Esophagus squamous epithelium (tissue), 5 donors: ENCODE measurements at places on chromosomes 7 and 10.

DNA sequence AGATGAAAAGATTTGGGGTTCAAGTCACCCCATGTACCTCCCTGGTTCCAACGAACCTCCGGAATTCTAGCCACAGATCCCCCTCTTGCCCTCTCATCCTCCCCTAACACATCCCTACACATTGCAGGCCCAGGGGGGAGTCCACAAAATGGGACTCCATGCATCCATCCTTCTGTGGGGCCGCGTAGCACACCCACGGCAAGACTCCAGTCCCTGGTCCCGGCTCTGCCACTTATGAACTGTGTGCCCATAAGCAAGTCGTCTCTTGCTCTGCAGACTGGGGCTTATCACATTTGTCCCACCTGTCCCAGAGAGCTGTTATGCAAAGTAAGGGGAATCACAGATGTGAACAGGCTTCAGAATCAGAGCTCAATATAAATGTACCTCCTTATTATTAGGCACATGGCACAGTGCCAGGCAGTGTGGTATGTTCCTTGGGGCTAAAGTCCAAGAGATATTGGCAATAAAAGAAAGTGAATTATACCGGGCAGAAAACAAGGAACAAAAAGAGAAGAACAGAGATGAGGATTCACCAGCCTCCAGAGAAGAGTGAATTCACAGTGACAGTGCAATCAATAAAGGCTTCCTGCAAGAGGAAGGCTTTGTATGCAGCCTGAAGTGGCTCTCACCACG is 73.9 kb downstream of the KCNMA1 start:
- H3K36me3 ChIP-seq, result no peaks in the 10 kb centered on the region
- H3K27me3 ChIP-seq, result no peaks in the 10 kb centered on the region
- DNase-seq, result no peak
- H3K27ac ChIP-seq, result peak overlapping the region; percentile 30
- peaks cover 3% of the 10 kb centered on the region for H3K4me1 ChIP-seq
- H3K4me3 ChIP-seq, result no peak overlapping the region

DNA sequence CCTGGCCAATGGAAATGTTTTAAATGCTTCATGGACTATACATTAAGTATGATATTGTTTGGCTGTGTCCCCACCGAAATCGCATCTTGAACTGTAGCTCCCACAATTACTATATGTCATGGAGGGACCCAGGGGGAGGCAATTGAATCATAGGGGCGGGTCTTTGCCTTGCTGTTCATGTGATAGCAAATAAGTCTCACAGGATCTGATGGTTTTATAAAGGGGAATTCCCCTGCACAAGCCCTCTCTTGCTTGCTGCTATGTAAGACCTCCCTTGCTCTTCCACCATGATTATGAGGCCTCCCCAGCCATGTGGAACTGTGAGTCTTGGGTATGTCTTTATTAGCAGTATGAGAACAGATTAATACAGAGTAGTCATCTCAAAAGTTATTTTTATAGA is 32.4 kb upstream of the GRB10 start:
- no peaks in the 10 kb centered on the region for H3K27me3 ChIP-seq
- no peak for DNase-seq
- H3K36me3 ChIP-seq, result no peaks in the 10 kb centered on the region
- no peak overlapping the region for H3K27ac ChIP-seq
- no peak overlapping the region for H3K4me3 ChIP-seq

DNA sequence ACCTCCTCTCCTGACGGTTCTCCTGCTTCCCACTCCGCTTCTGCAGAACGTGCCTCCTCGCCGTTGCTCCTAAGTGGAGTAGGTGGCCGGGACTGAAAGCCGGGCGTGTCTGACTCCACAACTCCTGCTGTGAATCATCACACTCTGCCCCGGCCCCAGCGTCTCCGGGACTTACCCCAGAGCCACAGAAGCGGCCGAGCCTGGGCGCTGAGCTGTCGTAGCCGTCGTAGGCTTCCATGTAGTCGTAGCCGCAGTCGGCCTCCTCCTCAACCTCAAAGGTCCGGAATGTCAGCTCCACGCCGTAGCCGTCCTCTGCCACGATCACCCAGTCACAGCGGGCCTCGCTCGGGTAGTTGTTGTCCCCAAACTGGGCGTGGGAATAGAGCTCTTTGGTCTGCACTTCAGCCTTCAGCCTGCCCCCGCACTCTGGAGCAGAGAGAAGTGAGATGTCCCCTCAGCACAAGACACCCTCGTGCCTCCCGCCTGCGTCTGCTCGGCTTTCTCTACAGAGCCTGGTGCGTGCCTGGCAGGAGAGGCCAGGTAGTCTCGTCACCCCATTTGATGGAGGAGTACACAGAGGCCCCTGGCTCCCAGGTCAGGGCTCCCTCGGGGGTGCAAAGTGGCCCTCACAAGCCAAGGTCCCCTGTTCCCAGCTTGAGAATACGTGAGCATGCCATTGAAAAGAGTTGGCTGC is 11.2 kb upstream of the OPALIN start:
- H3K4me1 ChIP-seq, result peaks cover 6% of the 10 kb centered on the region
- H3K27ac ChIP-seq, result no peak overlapping the region
- DNase-seq, result no peak
- H3K36me3 ChIP-seq, result no peaks in the 10 kb centered on the region
- H3K4me3 ChIP-seq, result no peak overlapping the region
- H3K27me3 ChIP-seq, result no peaks in the 10 kb centered on the region

DNA sequence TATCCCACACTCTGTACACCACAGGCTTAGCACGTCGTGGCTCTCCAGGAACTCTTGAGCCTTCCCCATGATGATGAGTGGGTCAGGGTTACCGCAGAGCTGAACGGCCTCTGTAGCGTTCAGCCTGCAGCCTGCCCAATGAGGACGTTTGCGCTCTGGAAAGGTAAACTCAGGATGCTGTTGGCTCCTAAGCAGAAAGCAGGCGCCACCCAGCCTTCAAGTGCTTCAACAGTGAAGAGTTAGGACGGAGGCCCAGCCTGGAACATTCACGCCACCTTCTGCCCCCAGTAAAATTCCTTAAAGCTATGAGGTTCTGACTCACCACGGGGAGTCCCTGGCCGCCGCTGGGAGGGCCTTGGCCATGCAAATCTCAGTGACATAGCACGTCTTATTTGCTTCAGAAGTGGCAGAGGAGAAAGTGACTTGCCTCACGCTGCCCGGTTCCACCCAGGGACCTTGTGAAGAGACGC is 161.5 kb upstream of the SH2B2 start:
- peak overlapping the region; percentile 12 for H3K27ac ChIP-seq
- no peaks in the 10 kb centered on the region for H3K36me3 ChIP-seq
- H3K4me3 ChIP-seq, result no peak overlapping the region
- H3K4me1 ChIP-seq, result peaks cover 18% of the 10 kb centered on the region

- no peak overlapping the region for H3K4me3 ChIP-seq
- H3K4me1 ChIP-seq, result peaks cover 11% of the 10 kb centered on the region
- H3K27ac ChIP-seq, result no peak overlapping the region
- no peaks in the 10 kb centered on the region for H3K27me3 ChIP-seq
Observed at GRCh38 chr7:28921822-28922221, 36.3 kb downstream of the TRIL start.

DNA sequence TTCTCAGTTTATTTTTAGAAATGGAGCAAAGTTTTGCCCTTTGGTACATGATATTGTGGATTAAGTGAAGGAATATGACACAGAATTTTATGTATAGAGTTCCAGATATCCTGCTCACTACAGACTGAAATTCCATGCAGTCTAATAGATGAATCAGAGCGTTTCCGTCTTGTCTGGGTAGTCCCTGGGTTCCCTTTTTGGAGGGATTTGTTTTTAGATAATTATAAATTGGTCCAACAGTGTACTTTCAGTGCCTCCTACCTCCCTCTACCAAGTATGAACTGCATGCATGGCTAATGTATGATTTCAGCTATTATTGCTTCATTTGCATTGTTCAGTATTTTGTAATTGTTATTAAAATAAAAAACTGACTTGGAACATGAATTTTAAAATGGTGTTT is 74.4 kb downstream of the SEPTIN7 start:
- H3K4me1 ChIP-seq, result peaks cover 10% of the 10 kb centered on the region
- H3K27ac ChIP-seq, result no peak overlapping the region
- H3K27me3 ChIP-seq, result no peaks in the 10 kb centered on the region
- H3K4me3 ChIP-seq, result no peak overlapping the region
- H3K36me3 ChIP-seq, result no peaks in the 10 kb centered on the region

GRCh38 chr10:10609379-10609955 is 408.2 kb upstream of the CELF2 start:
- no peaks in the 10 kb centered on the region for H3K36me3 ChIP-seq
- no peaks in the 10 kb centered on the region for H3K4me1 ChIP-seq
- no peak overlapping the region for H3K27ac ChIP-seq
- no peak for DNase-seq

DNA sequence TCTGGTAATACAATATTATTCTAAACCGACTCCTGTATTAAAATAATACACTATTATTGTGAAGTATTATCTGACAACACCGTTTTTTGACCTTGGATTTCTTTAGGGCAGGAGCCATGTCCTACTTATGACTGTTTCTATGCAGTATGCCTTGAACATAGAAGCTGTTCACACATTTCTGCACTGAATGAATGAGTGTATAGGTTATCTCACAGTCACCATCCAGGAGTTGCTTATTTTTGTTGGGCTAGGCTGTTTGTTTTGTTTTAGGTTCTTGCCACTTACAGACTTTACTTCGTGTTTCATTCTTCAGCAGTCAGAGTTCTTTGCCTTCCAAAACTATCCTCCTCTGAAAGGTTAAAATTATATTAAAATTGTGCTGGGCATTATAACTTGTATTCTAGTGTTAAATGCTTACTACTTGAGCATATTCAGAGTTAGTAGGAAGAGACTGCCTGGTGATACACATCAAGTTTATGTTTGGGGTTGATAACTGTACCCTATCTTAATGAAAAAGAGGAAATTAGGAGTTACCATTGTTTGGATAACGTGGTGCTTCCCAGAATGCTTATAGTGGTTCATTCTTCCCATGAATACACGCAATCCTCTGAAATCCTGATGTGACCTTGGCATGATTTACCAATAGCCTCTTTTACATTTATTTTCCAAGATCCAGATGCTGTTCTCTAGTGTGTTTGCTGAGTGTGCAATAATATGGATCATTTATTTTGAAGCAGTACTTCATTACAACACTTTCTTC is 1.7 kb downstream of the RALA start:
- no peaks in the 10 kb centered on the region for H3K27me3 ChIP-seq
- peak overlapping the region; percentile 91 for H3K27ac ChIP-seq
- H3K4me3 ChIP-seq, result peak overlapping the region; percentile 83
- DNase-seq, result no peak
- H3K36me3 ChIP-seq, result peaks cover 11% of the 10 kb centered on the region

DNA sequence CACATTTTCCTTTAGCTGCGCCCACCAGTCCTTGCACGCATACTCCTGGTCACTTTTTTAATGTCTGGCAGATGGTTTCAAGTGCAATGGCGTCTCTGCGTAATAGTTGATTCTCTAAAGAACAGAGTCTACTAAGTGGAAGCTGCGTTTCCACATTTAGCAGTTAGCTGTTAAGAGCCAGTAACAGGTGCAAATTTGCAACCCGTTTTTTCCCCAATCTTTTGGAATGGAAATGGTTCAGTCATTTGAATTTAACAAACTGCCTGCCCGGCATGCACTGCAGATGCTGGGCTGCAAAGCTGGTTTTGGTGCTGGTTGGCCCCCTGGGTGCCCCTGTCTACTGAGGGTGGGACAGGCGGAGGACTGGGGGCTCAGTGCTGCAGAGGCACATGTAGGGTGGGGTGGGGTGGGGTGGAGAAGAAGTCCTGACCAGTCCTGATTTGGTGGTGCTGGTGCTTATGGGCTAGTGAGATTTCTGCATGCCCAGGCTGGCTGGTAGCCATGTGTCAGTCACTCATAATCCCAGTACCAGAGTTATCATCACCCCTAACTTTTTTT is 43.9 kb downstream of the CUX1 start:
- H3K27me3 ChIP-seq, result no peaks in the 10 kb centered on the region
- no peak overlapping the region for H3K4me3 ChIP-seq
- no peak overlapping the region for H3K27ac ChIP-seq

GRCh38 chr10:113007343-113007771 is 57.3 kb downstream of the TCF7L2 start:
- H3K27me3 ChIP-seq, result no peaks in the 10 kb centered on the region
- no peak for DNase-seq
- H3K27ac ChIP-seq, result no peak overlapping the region
- peaks cover 4% of the 10 kb centered on the region for H3K4me1 ChIP-seq
- H3K4me3 ChIP-seq, result no peak overlapping the region

GRCh38 chr10:77421591-77421990 is 216.0 kb downstream of the KCNMA1 start:
- H3K27ac ChIP-seq, result no peak overlapping the region
- H3K36me3 ChIP-seq, result no peaks in the 10 kb centered on the region
- peaks cover 2% of the 10 kb centered on the region for H3K4me1 ChIP-seq
- H3K27me3 ChIP-seq, result no peaks in the 10 kb centered on the region
- H3K4me3 ChIP-seq, result no peak overlapping the region

GRCh38 chr10:121049923-121050322 is 198.8 kb downstream of the WDR11 start:
- no peak overlapping the region for H3K27ac ChIP-seq
- no peak overlapping the region for H3K4me3 ChIP-seq

- no peak overlapping the region for H3K4me3 ChIP-seq
- H3K4me1 ChIP-seq, result peaks cover 41% of the 10 kb centered on the region
- no peak for DNase-seq
- no peak overlapping the region for H3K27ac ChIP-seq
- H3K27me3 ChIP-seq, result no peaks in the 10 kb centered on the region
Observed at GRCh38 chr7:44117801-44118429, 5.4 kb downstream of the POLD2 start.
